Muscle of leg (tissue), 16 donors: ENCODE measurements at places on chromosomes 16 and 17. TPM values are rescaled to one million over a fixed set of nuclear protein-coding genes. Genes with fewer than 3 reads are reported as not detected.

DNA sequence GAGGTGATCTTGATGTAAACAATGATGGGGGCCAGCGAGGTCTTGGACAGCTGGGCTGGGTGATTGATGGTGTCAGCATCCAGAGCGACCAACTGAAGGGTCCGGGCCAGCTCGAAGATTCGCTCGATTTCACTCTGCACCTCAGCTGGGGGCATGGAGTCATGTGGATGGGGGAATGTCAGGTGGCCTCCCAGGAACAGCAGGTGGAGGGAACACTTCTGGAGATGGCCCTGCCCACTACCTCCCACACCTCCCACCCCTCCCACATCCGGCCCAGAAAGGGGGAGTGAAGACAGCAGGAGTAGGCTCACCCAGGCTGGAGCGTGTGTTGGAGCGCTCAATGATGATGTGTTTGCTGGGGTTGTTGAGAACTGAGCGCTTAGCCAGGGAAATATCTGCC, 13.7 kb downstream of the CACNB1 start:
- H3K36me3 ChIP-seq, result peaks cover 72% of the 10 kb centered on the region
- no peak overlapping the region for H3K27ac ChIP-seq
- H3K4me1 ChIP-seq, result no peaks in the 10 kb centered on the region
- H3K27me3 ChIP-seq, result no peaks in the 10 kb centered on the region
- DNase-seq, result no peak

DNA sequence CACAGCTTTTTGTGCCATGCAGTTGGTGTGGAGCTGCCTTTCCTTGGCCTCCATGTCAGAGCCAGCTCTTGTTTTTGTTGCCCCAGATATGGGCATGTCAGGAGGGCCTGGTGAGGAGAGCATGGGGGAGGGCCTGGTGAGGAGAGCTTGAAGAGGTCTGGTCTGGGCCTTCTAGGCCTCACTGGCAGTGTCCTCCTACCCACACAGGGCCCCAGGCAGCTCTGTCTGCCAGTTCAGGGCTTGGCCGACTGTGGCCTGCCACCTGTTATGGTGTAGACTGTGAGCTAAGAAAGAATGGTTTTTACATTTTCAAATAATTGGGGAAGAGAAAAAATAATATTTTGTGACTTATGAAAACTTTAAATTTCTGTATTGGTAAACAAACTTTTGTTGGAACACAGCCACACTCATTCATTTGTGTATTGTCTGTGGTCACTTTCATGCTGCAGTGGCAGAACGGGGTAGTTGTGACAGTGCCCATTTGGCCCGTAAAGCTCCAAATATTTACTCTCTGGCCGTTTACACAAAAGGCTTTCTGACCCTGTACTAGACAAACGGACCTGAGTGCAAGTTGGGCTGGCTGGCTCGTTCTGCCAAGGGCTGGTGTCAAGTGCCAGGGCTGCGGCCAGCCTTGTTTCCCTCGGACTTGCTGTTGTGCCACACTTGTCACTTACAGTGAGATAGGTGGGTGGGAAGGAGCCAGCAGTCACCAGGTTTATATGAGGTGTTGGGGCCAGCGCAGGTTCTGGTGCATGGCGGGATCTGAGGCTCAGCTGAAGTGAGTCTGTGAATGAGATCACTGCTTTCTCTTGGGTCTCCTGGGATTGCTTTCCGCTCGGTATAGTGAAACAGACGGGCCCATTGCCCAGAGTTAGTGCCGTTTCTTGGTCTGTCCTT, 18.2 kb downstream of the PGS1 start:
- H3K4me3 ChIP-seq, result no peak overlapping the region
- peak overlapping the region; percentile 66 for H3K27ac ChIP-seq
- peaks cover 66% of the 10 kb centered on the region for H3K36me3 ChIP-seq

DNA sequence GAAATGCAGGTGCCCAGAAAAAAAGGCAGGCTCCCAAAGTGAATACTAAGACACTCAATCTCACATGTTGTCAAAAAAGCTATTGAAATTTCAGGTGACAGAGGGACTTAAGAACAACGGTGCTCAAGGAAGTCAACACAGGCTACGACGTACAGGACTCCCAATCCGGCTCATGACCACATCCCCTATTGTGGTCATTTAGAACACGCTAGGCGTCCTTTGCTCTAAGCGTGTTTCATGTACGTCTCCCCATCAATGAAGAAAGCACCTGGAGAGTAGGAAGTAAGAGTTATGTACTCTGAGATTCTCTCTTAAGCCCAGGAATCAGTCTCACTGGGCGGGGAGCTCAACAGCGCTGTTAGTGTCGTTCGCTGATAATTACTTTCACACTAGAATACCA, 94.1 kb downstream of the MRM3 start:
- no peak overlapping the region for H3K27ac ChIP-seq
- H3K4me1 ChIP-seq, result peaks cover 29% of the 10 kb centered on the region
- no peak overlapping the region for H3K4me3 ChIP-seq
- DNase-seq, result no peak
- H3K36me3 ChIP-seq, result no peaks in the 10 kb centered on the region
- no peaks in the 10 kb centered on the region for H3K27me3 ChIP-seq

DNA sequence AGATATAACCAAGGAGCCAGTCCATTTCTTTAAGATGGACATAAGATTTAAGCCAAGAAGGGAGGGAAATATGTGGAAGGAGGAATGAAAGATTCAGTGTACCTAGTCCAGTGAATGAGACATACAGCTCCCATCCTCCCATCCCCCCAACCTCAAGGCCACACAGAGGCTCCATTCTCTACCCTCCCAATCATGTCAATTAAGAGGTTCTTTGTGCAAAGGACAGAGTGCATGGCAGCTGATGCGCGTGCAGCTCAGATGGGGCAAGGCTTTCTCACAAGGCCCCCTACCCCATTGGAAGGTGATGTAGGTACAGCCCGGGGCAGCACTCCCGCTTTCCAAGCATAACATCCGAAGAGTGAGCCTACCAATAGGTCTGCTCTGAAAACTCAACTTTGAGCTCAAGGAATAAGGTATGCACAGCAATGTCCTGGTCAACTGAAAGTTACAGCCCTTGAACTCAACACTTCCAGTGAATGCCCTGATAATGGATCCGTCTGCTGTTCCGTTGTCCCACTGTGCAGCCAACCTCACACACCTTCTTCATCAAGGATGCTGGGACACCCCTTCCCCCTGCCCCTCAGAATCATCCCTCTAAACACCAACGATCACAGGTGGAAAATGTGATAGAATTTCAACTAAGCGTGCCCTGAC, 458.1 kb downstream of the SOX9 start:
- no peaks in the 10 kb centered on the region for H3K36me3 ChIP-seq
- peaks cover 2% of the 10 kb centered on the region for H3K4me1 ChIP-seq
- peaks cover 6% of the 10 kb centered on the region for H3K27me3 ChIP-seq
- H3K27ac ChIP-seq, result no peak overlapping the region

DNA sequence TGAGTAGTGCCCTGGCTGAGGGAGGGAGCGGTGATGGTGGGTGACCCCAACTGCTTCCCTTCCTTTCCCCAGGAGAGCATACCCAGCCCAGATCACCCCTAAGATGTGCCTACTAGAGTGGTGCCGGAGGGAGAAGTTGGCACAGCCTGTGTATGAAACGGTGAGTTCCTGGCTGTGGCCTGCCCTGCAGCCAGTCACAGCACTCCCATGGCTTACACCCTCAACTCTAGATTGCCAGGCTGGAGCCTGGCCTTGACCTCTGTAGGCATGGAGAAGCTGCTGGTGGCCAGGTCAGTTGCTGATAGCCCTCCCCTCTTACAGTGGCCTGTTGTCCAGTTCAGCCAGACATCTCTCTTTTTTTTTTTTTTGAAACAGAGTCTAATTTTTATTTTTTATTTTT, 8.6 kb upstream of the NFATC3 start:
- no peak overlapping the region for H3K27ac ChIP-seq
- DNase-seq, result no peak
- no peaks in the 10 kb centered on the region for H3K27me3 ChIP-seq
- H3K36me3 ChIP-seq, result peaks cover 57% of the 10 kb centered on the region

GRCh38 chr17:67095803-67096202, 51.4 kb downstream of the CACNG1 start:
- H3K36me3 ChIP-seq, result peaks cover 2% of the 10 kb centered on the region
- H3K27ac ChIP-seq, result no peak overlapping the region
- H3K27me3 ChIP-seq, result no peaks in the 10 kb centered on the region

DNA sequence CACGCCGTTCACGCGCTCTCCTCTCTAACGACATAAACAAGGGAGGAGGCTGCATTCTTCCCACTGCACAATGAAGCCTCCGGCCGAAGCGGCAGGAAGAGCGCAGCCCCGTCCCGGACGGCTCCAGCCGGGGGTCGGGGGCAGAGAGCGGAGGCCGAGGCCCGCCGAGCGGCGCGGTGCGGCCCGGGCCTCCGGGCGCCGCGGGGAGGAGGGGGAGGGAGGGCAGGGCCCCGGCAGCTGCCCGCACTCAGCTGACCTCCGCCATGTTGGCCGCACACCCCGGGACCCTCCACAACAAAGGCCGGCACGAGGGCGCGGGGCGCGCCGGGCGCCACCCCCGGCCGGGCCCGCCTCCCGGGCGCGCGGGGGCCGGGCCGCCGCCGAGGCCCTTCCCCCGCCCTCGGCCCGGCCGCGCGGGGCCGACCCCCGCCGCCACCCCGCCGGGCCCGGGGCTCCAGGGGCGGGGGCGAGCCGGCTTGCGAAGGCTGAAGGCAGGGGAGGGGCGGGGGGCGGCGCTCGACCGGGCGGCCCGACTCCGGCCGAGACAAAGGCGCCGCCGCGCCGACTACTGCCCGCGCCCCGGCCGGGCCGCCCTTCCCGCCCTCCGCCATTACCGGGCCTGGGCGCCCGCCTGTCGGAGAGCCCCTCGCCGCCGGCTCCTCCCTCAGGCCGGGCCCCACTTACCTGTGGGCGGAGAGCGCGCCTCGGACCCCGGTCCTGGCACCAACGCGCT, 527 bp downstream of the SIAH1 start:
- H3K36me3 ChIP-seq, result no peaks in the 10 kb centered on the region
- no peaks in the 10 kb centered on the region for H3K4me1 ChIP-seq
- peak overlapping the region; percentile 97 for H3K27ac ChIP-seq
- H3K4me3 ChIP-seq, result peak overlapping the region; percentile 78

- no peaks in the 10 kb centered on the region for H3K36me3 ChIP-seq
- H3K27ac ChIP-seq, result no peak overlapping the region
- H3K4me3 ChIP-seq, result no peak overlapping the region
- no peak for DNase-seq
Observed at GRCh38 chr16:12176051-12176450, 199.5 kb downstream of the SNX29 start.

DNA sequence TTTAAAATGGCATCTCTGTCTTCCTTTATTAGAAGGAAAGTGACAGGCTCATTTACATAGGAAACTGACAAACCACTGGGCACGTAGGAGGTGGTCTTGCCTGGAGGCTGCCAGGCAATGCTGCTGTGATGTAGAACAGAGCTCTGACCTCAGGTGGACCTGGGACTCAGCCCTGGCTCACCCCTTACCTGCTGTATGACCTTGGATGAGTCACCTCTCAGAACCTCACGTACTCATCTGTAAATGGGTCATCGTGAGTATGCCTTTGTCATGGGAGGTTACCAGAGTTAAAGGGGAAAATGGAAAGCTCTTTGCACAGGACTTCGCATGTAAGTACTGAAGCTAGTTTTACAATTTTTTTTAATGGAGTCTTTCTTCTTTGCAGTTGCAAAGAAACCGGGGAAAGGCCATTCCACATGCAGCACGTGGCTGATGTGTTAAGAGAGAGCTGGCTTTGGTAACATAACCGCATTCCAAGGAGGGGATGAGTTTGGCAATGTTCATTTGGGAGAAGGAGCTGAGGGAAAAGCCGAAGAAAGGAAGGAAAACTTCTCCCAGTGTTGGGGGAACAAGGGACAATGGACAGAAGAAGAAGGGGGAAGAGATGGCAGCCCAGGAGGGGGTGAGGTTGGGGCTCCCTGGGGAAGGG, 37.4 kb upstream of the LONP2 start:
- H3K36me3 ChIP-seq, result no peaks in the 10 kb centered on the region
- H3K27ac ChIP-seq, result no peak overlapping the region
- H3K4me1 ChIP-seq, result no peaks in the 10 kb centered on the region
- no peak overlapping the region for H3K4me3 ChIP-seq

DNA sequence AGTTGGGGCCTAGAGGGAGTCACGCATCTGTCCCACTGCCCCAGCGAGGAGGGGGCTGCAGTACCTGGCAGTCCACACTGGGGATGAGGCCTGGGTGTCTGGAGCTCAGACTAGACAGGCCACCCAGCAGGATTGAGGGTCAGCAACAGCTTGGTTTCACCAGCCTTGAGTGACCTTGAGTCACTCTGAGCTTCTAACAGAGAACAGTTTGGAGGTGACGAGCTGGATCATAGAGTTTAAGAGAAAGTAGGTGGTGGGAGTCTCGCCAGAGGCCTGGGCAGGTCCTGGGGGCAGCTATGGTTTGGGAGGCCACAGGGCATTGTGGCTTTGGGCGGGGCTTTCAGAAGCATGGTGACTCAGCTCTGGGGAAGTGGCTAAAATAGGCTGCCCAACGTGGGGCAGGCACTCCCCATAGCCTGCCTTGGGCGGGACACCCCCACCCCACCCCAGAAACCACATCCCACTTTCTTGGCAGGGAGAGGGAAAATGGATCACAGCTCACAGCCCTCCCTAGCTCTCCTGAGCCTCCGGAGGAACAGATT, 20.5 kb downstream of the CDC42EP4 start:
- H3K4me1 ChIP-seq, result peaks cover 39% of the 10 kb centered on the region
- peaks cover 14% of the 10 kb centered on the region for H3K36me3 ChIP-seq
- H3K27ac ChIP-seq, result peak overlapping the region; percentile 13
- no peak for DNase-seq
- H3K4me3 ChIP-seq, result no peak overlapping the region

- H3K4me1 ChIP-seq, result peaks cover 72% of the 10 kb centered on the region
- no peak for DNase-seq
- peak overlapping the region; percentile 34 for H3K4me3 ChIP-seq
- H3K36me3 ChIP-seq, result peaks cover under 1% of the 10 kb centered on the region
- peak overlapping the region; percentile 67 for H3K27ac ChIP-seq
Observed at GRCh38 chr17:64778240-64779097, 116.4 kb upstream of the SMURF2 start.

DNA sequence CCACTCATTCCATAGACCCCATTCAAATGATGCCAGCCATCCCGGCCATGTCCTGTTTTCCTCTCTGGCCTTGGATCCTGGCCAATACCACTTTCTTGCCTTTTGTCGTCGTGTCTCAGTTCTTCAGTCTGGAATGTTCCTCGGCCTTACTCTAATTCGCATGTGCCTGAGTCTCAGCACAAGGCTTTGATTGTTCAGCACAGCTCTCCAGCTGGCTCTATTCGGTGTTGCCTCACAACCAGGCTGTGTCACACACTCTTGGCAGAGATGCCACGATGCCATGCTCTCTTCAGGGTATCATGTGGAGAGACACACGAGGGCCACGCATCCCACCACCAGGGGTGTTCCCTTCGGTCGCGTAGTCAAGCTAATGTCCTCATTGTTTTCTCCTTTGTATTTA, 1.8 kb upstream of the VPS4A start:
- peaks cover 8% of the 10 kb centered on the region for H3K36me3 ChIP-seq
- H3K4me3 ChIP-seq, result no peak overlapping the region
- H3K27ac ChIP-seq, result no peak overlapping the region
- H3K27me3 ChIP-seq, result no peaks in the 10 kb centered on the region

The EVI2A gene
- 2.4 TPM for polyA plus RNA-seq

The CES4A gene
- polyA plus RNA-seq, result 5.3 TPM

The OR4D1 gene
- polyA plus RNA-seq, result not detected

The USP22 gene
- polyA plus RNA-seq, result 158 TPM

The GPR179 gene
- 0.45 TPM for polyA plus RNA-seq

The WNK4 gene
- polyA plus RNA-seq, result 0.34 TPM

The MMP25 gene
- 1.9 TPM for polyA plus RNA-seq

The CACNG1 gene
- polyA plus RNA-seq, result 221 TPM

The USP43 gene
- 0.37 TPM for polyA plus RNA-seq
